ENCODE measurements at places on chromosomes 2 and 18.
A peak's percentile ranks its signal among the peaks of the same experiment; 100 is the strongest.

- no peak for DNase-seq
Measured at GRCh38 chr2:9543557-9543956, 12.1 kb downstream of the ADAM17 start.

GRCh38 chr2:203820969-203821368 lies 46.6 kb upstream of the CTLA4 start:
- DNase-seq = no peak

- DNase-seq = peak; percentile 33
Measured at GRCh38 chr2:29495068-29495467, 379.9 kb downstream of the CLIP4 start.

GRCh38 chr2:238244151-238244550 lies 4.3 kb upstream of the HES6 start:
- no peak for DNase-seq

GRCh38 chr2:72572501-72572900 lies 253.3 kb downstream of the EXOC6B start:
- DNase-seq = no peak

GRCh38 chr2:42095923-42096408 lies 48.1 kb downstream of the PKDCC start:
- peak; percentile 57 for DNase-seq

DNA sequence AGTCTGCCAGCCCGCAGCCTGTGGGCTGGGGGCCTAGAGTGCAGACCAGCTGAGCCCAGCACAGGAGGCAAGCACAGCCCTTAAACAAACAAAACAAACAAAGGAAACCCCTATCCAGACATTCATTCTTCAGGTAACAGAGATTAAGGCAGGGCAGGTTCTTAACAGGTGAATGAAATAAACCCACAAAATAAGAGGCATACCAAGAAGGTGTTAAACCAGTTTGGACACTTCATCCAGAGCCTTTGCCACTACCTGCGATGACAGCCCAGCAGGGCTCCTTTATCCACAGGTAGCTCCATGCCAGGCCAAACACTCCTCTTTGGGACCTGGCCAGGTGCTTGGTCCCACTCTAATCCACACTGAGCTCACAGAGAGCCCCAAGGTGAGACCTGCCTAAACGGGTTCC lies 209.7 kb upstream of the SIX2 start:
- DNase-seq = no peak

DNA sequence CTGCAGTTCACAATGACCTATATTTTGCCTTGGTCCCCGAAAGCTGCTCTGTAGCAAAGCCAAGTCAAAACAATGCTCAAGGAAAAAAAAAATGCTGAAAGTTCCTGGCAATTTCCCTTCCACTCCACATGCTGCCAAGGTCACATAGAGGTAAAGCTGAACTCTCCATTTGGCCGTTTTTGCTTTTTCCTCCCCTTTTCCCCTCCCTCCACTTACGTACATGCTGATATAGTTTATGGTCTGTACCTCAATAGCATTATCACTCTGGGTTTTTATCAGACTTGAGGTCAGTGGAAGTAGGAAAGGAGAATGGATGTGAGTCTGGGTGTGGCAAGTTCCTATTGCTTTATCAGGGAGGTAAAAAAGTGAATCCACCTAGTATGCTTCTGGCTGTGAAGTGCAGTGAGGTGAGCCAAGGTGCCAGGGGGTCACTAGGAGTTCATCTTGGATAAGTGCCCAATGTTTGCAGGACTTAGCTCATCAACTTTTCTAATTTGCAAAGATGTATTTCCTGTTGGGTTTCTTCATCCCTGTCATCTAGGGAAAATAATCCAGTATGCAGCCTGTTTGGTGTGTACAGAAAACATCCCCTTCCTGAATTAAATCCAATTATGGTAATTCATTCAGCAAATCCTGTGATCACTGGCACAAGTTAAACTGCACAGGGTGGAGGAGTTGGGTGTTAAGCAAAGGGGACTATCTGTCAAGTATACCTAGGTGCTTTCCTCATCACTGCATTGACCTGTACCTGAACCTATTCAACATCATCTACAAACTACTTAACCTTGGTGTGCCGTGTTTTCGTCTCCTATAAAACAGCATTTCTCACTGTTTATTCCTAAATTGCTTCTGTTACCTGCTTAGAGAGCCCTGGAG lies 124.3 kb upstream of the CYP26B1 start:
- no peak for DNase-seq

GRCh38 chr2:107743274-107743673 lies 83.4 kb upstream of the RGPD4 start:
- no peak for DNase-seq

GRCh38 chr2:215917953-215918620 lies 95.3 kb downstream of the MREG start:
- DNase-seq = peak; percentile 35

DNA sequence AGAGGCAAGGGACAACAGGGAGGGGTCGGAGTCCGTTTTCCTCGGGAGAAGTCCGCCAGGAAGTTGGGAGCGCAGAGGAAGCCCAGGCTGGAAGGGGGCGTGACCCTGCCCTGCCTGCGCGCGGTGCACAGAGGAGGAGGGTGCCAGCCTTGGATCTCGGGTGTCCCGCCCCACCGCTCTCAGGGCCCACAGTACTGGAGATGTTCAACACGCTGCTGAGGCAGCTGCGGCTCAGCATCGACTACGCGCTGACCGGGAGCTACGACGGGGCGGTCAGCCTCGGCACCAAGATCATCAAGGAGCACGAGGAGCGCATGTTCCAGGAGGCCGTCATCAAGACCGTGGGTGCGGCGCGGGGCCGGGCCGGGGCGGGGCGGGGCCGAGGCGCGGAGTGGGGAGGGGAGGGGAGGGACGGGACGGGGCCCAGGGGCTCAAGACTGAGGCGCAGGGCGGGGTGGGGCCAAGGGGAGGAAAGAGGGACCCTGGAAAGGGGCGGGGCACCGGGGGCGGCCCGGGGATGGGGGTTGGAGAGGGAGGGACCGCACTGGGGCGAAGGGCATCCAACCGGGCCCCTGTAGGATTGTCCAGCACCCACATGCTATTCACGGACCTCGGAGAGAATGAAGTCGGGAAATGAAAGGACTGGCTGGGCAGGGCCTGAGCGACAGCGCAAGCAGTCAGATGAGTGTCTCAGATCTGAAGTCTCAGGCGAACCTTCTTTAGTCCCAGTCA lies 36.6 kb downstream of the POMC start:
- DNase-seq = no peak

GRCh38 chr2:233259730-233260129 lies 8.3 kb downstream of the ATG16L1 start:
- no peak for DNase-seq

GRCh38 chr18:45286431-45286830 lies 328.8 kb upstream of the SLC14A2 start:
- no peak for DNase-seq

- no peak for DNase-seq
Measured at GRCh38 chr2:206218796-206219499, 55.5 kb upstream of the ZDBF2 start.

DNA sequence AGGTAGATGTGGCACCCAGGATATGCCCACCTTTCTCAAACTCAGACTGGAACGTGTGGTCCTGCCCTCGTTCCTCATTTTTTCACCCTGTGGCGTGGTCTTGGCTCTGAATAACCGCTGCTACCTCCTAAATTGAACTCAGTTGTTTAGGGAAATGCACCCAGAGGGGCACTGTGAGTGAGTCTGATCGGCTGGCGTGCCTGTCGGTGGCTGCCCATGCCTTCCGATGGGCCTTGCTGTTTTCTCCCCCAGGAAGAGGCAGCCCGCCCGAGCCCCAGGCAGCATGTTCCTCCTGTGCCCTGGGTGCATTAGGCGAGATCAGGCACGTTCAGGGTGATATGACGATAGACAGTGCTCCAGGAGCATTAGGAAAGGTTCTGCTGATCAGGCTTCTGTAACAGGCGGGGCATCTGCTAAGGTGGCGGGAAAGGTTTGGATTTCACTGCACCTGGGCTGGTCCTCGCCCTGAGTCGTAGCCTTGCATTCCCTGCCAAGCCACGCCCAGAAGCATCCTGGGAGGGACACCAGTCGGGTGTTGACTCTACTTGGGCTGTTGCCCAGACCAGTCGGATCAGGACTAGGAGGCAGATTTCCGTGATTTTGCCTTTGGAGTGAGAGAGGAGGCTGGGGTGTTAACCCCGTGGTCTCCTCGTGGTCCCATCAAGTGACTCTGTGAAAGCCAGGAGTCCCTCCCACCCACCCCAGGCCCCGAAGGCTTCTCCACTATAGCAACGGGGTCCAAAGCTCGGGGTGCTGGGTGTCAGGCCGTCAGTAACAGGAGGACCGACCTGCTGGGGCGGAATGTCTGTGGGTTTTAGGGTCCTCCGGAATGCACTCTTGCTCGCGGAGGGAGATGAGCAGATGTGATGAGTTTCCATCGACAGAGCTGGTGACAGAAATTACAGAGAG lies 75.1 kb downstream of the SH3BP4 start:
- DNase-seq = peak; percentile 28

- DNase-seq = no peak
Measured at GRCh38 chr2:224308272-224308911, 93.5 kb downstream of the FAM124B start.

- no peak for DNase-seq
Measured at GRCh38 chr2:204663816-204664425, 118.6 kb downstream of the PARD3B start.

DNA sequence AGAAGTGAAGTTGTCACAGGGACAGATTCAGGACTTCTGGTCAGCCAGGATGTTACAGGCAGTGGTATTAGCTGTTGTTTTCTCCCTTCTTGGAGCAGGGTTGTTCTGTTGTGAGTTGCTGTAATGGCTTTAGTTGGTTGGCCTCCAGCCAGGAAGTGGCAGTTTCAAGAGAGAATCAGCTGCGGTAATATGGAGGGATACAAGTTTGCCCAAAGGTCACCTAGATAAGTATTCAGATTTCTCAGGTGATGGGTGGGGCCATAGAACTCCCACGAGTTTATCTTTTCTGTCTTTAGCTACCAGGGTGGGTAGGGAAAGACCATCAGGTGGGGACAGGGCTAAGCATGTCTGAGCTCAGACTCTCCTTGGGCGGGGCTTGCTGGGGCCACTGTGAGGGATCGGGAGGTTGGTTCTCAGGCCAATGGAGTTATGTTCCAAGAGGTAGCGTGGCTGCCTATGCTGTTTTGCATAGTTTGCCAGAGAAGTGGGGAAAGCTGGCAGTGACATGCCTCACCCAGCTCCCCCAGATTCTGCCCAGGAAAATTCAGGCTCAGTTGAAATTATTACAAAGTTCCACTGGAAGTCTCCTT lies 640.4 kb upstream of the CHAC2 start:
- no peak for DNase-seq

- DNase-seq = no peak
Measured at GRCh38 chr2:101912545-101912944, 79.2 kb upstream of the IL1R2 start.

DNA sequence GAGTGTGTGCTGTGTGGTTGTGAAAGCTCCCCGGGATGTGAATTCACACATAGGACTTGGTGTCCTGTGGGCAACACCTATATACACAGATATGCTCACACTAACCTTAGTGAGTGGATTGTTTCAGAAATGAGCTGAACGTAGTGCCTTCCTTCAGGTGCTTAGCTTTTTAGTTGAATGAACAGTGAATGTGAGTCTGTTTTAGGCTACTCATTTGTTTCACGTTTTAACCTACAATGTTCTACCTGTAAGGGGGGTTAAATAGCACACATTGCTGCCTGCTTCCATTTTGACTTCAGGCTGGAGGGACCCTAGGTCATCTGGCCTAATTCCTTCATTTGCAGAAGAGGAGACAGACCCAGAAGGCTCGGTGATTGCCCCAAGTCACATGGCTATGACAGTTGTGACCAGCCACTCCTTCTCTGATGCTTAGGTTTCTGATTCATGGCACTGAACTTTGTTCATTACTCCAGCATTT lies 1.0 kb downstream of the PLEK start:
- no peak for DNase-seq

- no peak for DNase-seq
Measured at GRCh38 chr2:195594248-195594647, 62.8 kb upstream of the SLC39A10 start.

GRCh38 chr2:179677077-179677688 lies 184.2 kb downstream of the ZNF385B start:
- no peak for DNase-seq

GRCh38 chr2:197256547-197257170 lies 53.9 kb downstream of the ANKRD44 start:
- DNase-seq = no peak
